ENCODE measurements at places on chromosomes 13 and 19.

DNA sequence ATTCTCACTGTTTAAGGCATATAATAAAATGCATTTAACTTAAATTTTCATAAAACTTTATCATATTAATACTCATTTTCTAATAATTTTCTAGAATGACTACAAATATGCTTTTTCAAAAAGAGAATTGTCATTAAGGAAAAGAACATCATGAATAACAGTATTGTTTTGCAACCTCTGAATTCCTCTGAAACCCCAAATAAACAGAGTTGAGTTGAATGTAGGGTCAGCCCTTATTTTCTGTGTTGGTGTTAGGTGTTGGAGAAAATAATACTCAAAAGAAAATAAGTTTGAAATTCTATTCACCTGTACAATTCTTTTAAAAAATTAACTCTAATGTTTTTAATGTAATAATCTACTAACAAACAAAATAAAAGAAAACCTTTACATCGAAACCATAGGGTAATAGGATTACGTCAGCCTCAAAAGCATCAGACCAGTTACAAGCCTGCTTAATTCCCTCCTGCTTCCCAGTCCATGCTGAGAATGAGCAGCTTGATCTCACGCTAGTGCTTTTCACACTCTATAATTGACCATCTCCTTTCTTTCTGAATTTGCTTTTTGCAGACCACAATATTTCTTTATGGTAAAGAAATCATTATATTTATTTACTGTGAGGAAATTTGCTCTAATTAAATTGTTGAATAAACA, 160.9 kb downstream of the PCDH9 start:
- DNase-seq: no peak
- no peaks in the 10 kb centered on the region for H3K36me3 ChIP-seq
- no peaks in the 10 kb centered on the region for H3K4me1 ChIP-seq

DNA sequence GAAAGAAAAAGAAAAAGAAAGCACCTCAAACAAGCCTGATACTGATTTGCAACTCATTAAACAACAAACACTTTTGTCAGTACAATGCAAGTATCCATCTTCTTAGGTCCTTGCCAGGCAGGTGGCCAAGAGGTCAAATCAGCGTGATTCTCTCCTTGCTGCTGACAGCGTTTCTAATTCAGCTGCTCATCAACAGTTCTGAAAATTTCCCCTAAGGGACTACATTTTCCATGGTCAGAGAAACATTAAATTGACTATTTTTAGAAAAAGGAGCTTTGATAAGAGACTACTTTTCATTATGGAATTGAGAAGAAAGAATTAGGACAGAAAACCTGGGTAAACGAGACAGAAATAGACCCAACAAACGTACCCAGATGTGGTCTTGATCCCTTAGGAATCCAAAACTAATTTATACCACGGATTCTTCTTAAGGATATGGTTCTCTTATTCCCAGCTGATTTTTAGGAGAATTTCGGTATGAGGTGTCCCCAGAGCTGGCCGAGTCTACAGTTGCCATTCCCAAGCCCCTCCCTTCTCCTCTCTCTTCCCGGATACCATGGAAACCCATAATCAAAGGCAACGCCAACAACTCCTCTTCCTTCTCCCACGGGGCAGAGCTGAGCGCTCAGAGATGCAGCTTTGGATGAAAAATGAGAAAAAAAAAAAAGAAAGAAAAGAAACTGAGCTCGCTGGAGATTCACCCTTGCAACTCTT, 29.5 kb upstream of the CEBPG start:
- no peaks in the 10 kb centered on the region for H3K4me1 ChIP-seq
- no peak for DNase-seq
- H3K36me3 ChIP-seq: no peaks in the 10 kb centered on the region
- H3K27me3 ChIP-seq: no peaks in the 10 kb centered on the region
- H3K4me3 ChIP-seq: no peak overlapping the region

DNA sequence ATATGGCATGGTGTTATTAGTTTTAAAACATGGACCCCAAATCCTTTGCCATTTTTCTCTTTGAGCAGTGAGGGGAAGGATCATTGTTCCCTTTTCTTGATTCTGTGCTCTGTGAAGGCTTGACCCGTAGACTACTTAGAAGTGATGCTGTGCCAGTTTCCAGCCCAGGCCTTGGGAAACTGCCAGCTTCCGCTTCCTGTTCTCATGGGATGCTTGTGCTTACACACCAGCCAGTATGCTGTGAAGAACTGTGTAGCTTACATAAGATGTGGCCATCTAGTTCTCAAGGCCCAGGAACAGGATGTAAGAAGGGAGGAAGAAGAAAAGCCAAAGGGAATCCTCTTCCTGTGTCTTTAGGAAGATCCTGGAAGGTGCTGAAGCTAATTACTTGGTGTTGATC, 180.9 kb downstream of the PCCA start:
- H3K4me3 ChIP-seq: no peak overlapping the region
- H3K4me1 ChIP-seq: no peaks in the 10 kb centered on the region
- no peaks in the 10 kb centered on the region for H3K27me3 ChIP-seq
- H3K27ac ChIP-seq: no peak overlapping the region
- H3K36me3 ChIP-seq: peaks cover 5% of the 10 kb centered on the region

DNA sequence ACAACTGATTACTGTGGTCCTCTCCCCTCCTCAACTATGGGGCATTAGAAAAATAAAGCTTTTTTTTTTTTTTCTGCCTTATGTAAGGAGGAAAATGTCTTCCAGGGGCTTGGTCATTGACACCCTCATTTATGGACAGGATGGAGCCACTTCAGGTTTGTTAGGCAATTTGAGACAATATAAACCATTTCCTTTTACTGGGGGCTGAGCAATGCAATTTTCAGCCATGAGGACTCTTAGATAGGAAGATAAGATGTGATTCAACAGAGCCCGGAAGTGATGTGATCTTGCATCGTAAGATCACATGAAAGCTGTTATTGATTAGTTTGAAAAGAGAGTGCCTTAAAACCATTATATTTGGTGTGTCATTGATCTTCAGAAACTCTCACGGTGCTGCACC, 210.8 kb downstream of the OXGR1 start:
- H3K36me3 ChIP-seq: no peaks in the 10 kb centered on the region
- H3K27ac ChIP-seq: no peak overlapping the region
- H3K27me3 ChIP-seq: no peaks in the 10 kb centered on the region
- H3K4me1 ChIP-seq: no peaks in the 10 kb centered on the region

- peaks cover 2% of the 10 kb centered on the region for H3K36me3 ChIP-seq
- no peaks in the 10 kb centered on the region for H3K27me3 ChIP-seq
- no peaks in the 10 kb centered on the region for H3K4me1 ChIP-seq
- H3K4me3 ChIP-seq: no peak overlapping the region
- no peak overlapping the region for H3K27ac ChIP-seq
These were observed 55.1 kb upstream of the STARD13 start for GRCh38 chr13:33340631-33341030.

DNA sequence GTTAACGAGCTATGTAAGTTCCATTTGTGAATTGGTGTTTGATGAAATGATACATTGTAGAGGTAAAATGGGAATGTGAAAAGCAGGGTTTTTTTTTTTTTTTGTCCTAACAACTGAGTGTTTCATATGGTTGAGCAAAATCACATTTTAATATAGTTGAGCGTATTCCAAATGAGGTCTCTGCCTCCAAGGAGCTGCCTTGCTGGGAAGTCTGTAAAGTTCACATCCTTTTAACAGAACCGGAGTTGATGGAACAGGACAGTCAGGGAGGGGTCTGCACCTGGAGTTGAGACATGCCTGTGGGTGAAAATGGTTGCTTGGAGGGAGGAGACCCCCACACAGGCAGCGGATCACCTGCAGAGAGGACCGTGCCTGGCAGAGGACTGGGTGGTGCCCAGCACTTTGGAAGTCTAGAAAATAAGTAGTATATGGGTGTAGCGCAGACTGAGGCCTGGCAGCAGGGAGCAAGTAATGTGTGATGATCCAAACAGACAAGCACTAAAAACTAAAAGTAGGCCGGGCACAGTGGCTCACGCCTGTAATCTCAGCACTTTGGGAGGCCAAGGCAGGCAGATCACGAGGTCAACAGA, 75.2 kb upstream of the UBAC2 start:
- no peaks in the 10 kb centered on the region for H3K36me3 ChIP-seq
- no peak overlapping the region for H3K27ac ChIP-seq
- DNase-seq: no peak
- H3K27me3 ChIP-seq: no peaks in the 10 kb centered on the region
- no peaks in the 10 kb centered on the region for H3K4me1 ChIP-seq
- H3K4me3 ChIP-seq: no peak overlapping the region

DNA sequence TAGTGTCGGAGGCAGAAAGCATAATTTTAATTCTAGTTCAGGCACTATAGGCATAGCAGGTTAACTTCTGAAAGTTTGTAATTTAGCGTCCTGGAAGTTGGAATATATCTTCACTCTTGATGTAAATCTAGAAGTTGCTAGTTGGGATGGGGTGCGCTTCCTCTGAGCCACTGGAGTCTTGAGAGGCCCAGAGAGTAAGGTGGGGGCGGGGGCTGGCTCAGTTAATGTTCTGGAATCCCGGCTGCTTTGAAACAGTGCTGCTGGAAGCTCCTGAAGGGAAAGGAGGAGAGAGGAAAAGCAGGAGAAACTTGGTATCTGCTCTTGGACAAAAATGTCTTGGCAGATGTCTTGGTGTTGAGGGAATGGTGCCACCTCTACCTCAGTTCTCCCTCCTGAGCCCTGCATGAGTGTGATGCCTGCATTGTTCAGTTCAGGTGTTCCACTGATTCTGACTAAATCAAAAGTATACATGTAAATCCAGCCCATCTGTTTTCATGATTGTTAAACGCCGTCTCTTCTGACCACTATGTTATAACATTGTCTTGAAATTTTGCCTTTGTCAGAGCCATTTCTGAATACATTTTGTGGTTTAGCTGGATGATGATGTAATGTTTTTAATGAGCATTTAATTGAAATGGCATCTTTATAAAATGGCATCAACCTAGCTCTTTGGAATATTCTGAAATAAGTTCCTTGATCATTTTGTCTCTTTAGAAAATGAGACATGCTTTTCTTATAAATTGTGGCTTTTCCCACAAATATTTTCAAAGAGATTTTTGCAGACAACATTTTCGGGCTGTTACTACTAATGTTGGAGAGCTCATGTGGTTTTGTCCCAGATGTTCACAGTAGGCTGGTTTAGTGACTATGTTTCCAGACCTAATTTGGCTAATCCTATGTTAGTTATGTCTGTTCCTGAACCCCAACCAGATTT, 202.7 kb downstream of the SHISA2 start:
- H3K36me3 ChIP-seq: no peaks in the 10 kb centered on the region
- no peak for DNase-seq
- H3K27ac ChIP-seq: no peak overlapping the region
- no peaks in the 10 kb centered on the region for H3K4me1 ChIP-seq
- no peaks in the 10 kb centered on the region for H3K27me3 ChIP-seq

- H3K27me3 ChIP-seq: no peaks in the 10 kb centered on the region
- no peak overlapping the region for H3K27ac ChIP-seq
- no peak overlapping the region for H3K4me3 ChIP-seq
- H3K4me1 ChIP-seq: peaks cover 6% of the 10 kb centered on the region
These were observed 2.0 kb downstream of the ELF1 start for GRCh38 chr13:41017159-41017558.

GRCh38 chr13:114237415-114238112, 2.9 kb downstream of the CDC16 start:
- DNase-seq: no peak
- no peaks in the 10 kb centered on the region for H3K27me3 ChIP-seq
- peaks cover 14% of the 10 kb centered on the region for H3K36me3 ChIP-seq
- H3K4me1 ChIP-seq: no peaks in the 10 kb centered on the region

DNA sequence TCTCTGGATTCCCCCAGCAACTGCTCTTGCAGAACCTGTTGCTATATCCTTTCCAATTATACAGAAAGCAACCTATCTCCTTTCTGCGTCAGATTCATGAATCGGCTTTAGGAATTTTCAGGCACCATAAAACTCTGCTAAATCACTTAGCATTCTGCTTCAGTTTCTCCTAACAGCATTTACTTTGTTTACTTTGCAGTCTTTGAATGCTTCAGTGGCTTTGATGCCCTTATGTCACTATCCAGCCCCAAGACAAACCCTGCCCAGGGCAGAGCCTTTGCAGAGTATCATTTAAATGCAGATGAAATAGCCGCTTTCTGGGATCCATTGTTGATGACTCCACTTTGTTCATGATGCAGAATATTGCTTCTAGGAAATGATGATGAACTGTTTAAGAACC, 43.1 kb downstream of the SLITRK1 start:
- no peak overlapping the region for H3K27ac ChIP-seq
- DNase-seq: peak; percentile 80

- H3K4me3 ChIP-seq: no peak overlapping the region
- no peaks in the 10 kb centered on the region for H3K4me1 ChIP-seq
- no peaks in the 10 kb centered on the region for H3K27me3 ChIP-seq
- H3K27ac ChIP-seq: peak overlapping the region; percentile 57
- H3K36me3 ChIP-seq: no peaks in the 10 kb centered on the region
- no peak for DNase-seq
These were observed 38.7 kb upstream of the KLF2 start for GRCh38 chr19:16285769-16286498.

DNA sequence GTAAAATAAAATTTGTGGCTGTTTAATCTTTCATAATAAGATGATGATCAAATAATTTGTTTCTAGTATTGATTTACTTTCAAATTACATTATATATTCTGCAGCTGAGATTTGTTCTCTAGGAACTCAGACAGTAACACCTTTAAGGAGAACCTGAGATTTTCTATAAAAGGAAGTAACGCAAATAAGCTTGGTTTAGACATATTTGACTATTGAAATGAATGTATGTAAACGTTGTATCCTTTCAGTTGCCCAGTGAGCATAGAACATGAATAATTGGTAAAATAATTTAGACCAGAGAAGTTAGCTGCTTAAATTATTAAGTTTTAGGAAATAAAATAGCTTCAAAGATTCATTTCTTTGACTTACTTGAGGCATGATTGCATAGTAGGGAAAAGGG, 3.1 kb downstream of the CDK8 start:
- H3K27me3 ChIP-seq: no peaks in the 10 kb centered on the region
- DNase-seq: no peak
- no peaks in the 10 kb centered on the region for H3K36me3 ChIP-seq
- H3K27ac ChIP-seq: no peak overlapping the region
- H3K4me3 ChIP-seq: no peak overlapping the region

DNA sequence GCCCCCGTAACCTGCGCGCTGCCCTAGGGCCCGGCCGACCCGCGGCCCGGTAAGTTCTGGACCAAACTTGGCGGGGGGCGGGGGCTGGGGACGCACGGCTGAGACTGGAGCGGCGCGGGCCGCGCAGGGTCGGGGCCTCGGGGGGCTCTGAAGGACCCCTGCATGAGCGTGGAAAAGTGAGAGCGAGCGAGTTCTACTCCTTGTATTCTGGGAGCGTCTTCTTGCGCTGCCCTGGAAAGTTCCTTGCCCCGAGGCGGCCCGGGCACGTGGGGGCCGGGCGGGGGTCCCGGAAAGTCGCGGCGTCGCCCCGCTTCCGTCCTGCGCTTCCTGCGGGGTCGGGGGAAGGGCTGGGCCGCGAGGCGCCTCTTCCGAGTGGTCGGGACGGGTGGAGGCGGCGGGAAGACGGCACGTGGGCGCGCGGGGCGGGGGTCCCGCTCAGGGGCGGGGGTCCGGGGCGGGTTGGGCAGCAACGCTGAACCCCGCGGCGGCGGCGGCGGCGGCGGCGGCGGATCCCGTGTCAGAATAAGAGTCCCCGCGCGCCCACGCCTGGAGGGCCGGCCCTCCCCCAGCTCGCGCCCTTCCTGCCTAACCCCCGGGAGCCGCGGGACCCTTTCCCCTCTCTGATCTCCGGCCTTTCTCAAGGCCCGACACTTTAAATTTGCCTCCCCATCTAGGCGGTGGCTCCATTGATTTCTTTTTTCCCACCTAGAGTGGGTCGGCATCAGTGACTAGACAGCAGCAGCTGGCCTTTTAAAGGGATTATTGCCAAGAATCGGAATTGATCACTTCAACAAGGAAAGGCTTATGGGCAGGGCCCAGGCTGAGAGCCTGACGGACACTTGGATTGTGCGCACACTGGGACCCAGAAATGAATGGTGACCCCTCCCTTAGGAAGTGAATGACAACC, 749 bp downstream of the GATAD2A start:
- peak overlapping the region; percentile 79 for H3K27ac ChIP-seq
- peak overlapping the region; percentile 68 for H3K4me3 ChIP-seq
- no peaks in the 10 kb centered on the region for H3K27me3 ChIP-seq
- H3K4me1 ChIP-seq: peaks cover 34% of the 10 kb centered on the region
- H3K36me3 ChIP-seq: no peaks in the 10 kb centered on the region

Measured in kidney (tissue), 22 donors.